Fibroblast of skin of scalp (primary cell): ENCODE measurements at places on chromosomes 2 and 18.
A peak's percentile ranks its signal among the peaks of the same experiment; 100 is the strongest.

- no peak for DNase-seq
These were observed 152.9 kb downstream of the TTC32 start for GRCh38 chr2:19748711-19749506.

- DNase-seq, result peak; percentile 77
These were observed 59.8 kb upstream of the SLC8A1 start for GRCh38 chr2:40511661-40512213.

- DNase-seq, result peak; percentile 13
These were observed 96.0 kb downstream of the UXS1 start for GRCh38 chr2:106098081-106098480.

- DNase-seq, result no peak
These were observed 869 bp downstream of the USP40 start for GRCh38 chr2:233565685-233566140.

GRCh38 chr2:23826040-23826439, 100.9 kb downstream of the ATAD2B start:
- DNase-seq, result no peak

GRCh38 chr2:25009954-25010353, 31.9 kb upstream of the EFR3B start:
- no peak for DNase-seq

DNA sequence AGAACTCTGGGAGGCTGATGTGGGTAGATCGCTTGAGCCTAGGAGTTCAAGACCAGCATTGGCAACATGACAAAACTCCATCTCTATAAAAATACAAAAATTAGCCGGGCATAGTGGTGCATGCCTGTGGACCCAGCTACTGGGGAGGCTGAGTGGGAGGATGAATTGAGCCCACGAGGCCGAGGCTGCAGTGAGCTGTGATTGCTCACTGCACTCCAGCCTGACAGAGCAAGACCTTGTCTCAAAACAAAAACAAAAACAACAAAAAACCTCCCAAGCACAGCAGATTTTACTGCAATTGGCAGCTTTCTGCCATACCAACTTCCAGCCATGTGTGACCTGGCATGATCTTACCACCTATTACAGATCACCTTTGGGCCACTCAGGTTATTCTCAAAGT, 57.7 kb upstream of the LRPPRC start:
- no peak for DNase-seq

- peak; percentile 69 for DNase-seq
These were observed 294.7 kb upstream of the EPAS1 start for GRCh38 chr2:46002507-46002883.

DNA sequence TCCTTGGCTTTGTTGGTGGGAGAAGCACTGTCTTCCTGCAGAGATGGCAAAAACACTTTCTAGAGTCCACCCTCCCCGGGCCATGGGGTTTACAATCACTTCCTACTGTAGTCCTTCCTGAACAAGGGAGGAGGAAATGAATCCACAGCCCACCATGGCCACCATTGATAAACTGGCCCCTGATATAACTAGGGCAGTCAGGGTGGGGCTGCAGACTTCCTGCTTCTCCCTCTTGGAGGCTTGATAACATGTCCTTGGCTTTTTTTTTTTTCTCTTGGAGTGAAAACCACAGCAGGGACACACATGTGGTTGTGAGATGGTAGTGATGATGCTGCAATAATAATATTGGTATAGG, 437.8 kb downstream of the ZNF521 start:
- DNase-seq, result no peak

GRCh38 chr2:215435870-215436704, at the start of gene FN1:
FN1 (minus strand) TSS chr2:215436068; CDS start chr2:215435802, 266 bp downstream.
- peak; percentile 100 for DNase-seq

DNA sequence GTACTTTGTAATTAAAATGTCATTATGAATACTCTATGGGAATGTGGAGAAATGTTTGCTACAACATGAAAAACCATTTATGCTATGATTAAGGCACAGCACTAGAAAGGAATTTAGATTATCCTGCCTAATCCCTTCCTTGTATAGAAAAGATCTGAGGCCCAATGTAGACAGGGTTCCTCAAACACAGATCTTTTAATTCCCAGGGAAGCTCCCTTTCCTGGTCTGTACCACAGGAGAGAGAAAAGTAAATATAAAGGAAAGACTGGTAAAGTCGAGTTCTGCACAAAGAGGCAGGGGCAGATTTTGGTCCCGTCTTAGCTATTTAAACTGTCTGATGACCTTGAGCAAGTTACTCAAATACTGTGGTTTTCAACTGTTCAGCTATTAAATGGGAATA, 84.7 kb downstream of the ICA1L start:
- DNase-seq, result no peak

DNA sequence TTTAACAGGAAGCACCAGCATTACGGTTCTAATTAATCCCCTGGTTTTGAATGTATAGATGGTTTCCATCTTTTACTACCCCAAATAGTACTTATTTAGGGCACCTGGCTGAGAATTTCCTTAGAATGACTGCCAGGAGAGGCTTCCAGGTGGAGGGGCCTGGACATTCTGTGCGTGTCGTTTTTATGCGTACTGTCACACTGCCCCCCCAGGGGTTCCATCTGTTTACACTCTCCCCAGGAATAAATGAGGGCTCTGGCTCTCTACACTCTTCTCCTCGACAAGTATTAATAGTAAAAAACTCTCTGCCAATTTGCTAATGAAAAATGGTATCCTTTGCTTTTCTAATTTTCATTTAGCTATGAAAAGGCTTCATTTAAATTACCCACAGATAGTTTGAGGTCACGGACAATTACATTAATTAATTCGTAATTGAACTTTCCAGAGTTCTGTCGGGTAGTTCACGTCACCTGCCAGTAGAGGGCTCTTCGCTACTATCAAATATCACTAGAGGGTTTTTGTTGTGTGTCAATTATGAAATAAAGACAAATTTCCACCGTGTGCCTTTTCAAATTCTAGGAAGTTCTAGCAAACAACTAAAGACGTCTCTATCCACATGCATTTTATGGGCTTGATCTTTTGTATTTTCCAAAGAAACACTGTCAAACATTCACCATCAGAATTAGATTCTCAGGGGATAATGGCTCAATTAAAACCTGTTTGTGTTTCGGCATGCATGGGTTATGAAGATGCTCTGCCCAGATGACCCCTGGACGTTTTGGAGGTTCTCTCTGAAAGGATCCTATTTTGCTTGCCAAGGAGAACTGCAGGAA, 88.8 kb upstream of the ASB18 start:
- DNase-seq, result peak; percentile 41

GRCh38 chr18:78672862-78673446, 306.7 kb upstream of the SALL3 start:
- DNase-seq, result no peak

DNA sequence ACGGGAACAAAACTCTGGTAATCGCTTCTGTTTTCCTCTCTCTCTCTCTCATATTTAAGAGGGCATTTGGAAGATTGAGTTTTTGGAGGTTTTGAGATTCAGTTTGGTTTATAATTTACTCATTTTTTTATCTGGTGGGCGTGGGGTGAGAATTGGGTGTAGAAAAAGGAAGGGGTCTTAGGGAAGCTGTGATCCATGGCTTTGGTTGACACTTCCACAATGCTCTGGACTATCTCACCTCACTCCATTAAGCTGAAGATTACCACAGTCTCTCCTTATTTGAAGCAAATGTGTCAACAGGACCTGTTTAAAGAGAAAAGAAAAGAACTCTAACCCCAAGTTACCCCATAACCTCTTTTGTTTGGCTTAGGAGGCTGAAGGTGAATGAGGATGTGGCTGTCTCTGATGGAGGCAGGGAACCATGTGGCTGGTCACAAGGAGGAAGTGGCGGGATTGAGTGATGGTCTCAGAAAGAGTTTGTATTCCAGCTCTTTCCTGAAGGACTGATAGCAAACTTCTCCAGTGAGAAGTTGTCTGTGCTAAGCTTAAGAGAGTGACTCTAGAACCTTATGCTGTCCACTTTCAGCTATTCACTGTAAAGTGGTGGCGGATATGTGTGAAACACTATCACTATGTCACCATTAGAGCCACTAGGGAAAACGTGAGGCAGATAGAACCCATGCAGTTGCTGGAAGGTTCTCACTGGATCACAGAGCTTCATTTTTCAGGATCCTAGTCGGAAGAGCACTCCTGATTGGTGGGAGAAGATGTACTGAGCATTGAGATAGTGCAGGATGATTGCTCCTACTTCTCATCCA, 934 bp downstream of the ZNF804A start:
- no peak for DNase-seq

DNA sequence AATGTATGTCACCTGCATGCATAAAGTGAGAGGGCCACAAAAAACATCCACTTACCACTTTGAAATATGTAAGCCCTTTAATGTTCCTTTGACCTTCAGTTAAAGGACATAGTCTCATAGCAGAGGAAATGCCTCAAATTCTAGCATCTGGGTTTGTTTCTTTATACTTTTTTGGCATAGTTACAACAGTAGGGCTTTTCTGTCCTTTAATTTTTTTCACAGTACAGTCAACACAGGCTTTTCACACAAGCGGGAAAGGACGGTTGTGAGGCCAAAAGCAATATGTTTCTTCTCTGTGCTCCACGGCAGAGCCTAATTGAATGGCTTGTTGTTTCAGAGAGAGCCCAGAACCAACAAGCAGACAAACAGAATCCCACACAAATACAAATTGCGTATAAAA, 57.6 kb downstream of the CRIM1 start:
- peak; percentile 69 for DNase-seq

DNA sequence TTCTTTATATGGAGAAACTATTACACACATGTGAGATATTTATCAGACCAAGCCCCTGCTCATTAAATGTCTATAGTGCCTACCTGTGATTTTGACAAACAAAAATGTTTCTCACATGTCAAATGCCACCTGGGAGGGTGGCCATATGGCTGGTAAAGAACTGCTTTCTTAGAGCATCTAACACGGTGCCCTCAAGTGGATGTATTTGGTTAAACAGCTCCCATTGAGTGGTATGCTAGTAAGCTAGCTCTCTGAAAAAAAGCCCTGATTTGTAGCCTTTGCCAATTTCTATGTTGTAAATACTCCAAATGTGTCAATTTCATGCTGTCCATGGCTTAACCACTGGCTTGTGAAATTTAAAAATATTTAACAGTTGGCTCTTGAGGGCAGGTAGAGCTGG, 94.6 kb downstream of the PMAIP1 start:
- no peak for DNase-seq

GRCh38 chr2:195768431-195768830, 111.4 kb downstream of the SLC39A10 start:
- DNase-seq, result peak; percentile 43

GRCh38 chr18:12371590-12371989, 5.4 kb downstream of the AFG3L2 start:
- DNase-seq, result no peak

GRCh38 chr2:70084973-70085710, 2.1 kb upstream of the PCBP1 start:
- DNase-seq, result no peak

DNA sequence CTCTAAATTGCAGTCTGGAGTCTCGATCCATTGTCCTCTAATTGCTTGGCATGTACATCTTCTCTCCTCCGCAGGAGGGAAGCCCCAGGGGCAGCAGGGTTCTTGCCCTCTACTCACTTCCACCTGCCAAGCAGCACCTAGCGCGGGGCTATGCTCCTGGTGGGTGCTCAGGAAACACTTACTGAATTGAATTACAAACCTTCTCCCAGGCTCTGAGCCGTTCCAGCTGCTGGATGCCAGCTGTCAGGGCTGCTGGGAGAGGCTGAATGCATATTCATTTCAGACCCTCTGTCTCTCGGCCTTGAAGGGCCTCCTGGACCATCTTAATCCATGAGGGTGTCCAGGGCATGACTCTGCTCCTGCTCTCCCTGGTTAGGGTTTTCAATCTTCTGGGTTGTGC, 94.0 kb downstream of the CELF4 start:
- no peak for DNase-seq

DNA sequence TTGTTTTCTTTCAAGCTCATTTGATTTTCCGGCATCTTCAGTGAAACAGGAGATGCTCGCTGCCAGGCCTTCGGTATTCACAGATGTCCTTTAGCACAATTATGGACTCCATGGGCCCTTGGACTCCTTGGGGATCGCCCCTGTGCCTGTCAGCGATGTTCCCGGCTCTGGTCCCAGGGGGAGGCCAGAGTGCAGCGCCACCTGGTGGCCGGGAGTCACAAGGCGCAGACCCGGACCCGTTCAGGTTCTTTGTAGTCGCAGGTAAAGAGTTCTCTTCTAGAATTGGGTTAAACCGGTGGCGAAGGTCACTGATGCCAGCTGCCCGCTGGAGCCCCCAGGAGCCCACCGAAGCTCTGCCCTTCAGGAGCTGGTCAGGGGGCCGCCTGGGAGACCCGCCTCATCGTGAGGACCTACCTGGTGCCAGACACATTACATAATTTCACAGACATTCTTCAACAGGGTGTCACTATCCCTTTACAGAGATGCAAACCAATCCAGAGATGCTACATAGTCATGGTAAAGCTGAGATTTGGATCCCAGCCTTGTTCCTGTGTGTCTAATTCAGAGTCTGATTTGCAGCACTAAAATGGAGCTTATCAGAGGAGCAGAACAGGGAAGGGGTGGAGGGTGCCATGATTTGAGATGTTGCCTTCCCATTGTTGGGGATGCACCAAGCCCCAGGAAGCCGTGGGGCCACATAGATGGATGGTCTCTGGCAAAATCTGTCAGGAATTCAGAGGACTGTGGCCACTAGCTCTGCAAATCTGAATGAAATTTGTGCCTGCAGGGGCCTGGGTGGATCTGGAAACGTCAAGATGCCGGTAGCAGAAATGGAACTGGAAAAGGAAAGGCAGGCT, 6.0 kb upstream of the INPP5D start:
- peak; percentile 34 for DNase-seq

GRCh38 chr2:107414376-107414775, 412.3 kb upstream of the RGPD4 start:
- no peak for DNase-seq

- no peak for DNase-seq
These were observed 88.7 kb upstream of the MEIS1 start for GRCh38 chr2:66346231-66346664.

GRCh38 chr2:28354920-28355520, 37.6 kb upstream of the FOSL2 start:
- DNase-seq, result no peak

- no peak for DNase-seq
These were observed 261.3 kb upstream of the STON1 start for GRCh38 chr2:48268671-48269070.

DNA sequence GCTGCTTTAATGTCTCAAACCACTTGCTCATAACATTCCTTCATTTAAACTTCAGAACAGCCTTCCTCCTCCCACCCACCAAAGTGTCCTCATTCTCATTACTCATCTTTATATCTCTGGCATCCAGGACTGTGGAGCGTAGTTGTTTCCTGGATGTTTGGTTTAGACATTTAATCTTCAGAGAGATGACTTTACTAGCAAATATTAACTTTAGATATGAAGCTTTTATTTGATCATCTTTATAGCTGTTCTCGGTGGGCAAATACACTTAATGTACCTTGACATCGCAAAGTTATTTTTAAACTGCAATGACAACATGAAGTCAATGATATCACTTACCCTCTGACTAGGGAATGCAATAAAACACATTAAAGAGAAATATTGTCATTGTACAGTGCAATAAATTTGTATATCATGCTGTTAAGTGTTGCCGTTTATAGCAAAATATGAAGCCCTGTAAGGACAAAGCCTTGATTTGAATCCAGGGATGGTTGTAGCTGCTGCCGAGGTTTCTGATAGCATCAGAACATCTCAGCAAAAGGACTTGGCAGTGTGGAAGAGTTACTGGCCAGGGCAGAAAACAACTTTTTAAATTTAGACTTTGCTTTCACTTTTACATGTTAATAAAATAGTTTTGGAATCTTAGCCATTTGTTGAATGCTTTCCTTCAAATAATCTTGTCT, 4.6 kb upstream of the LAMA3 start:
- DNase-seq, result no peak
